ENCODE measurements at places on chromosomes 2 and 18. TPM values are rescaled to one million over a fixed set of nuclear protein-coding genes. Genes with fewer than 3 reads are reported as not detected.

ZNF521 gene
- 10.6 TPM for total RNA-seq

TMEM127 gene
- 28.7 TPM for total RNA-seq

ZDBF2 gene
- 12.1 TPM for total RNA-seq

TMEM17 gene
- 2.5 TPM for total RNA-seq

ERBB4 gene
- not detected for total RNA-seq

OSBPL6 gene
- 18.1 TPM for total RNA-seq

RNU2-63P gene
- not detected for total RNA-seq

ARHGEF4 gene
- not detected for total RNA-seq

EIF2AK3 gene
- total RNA-seq, result 10.3 TPM

MEP1B gene
- not detected for total RNA-seq

MAP3K2 gene
- 32.6 TPM for total RNA-seq

APOB gene
- total RNA-seq, result not detected

RGPD4 gene
- not detected for total RNA-seq

TUBB8B gene
- not detected for total RNA-seq

LHCGR gene
- not detected for total RNA-seq

CD207 gene
- total RNA-seq, result not detected

CD8B2 gene
- not detected for total RNA-seq

HS1BP3 gene
- total RNA-seq, result 24.6 TPM

GREB1 gene
- total RNA-seq, result 0.57 TPM

TTN gene
- total RNA-seq, result 5.5 TPM

All from LHCN-M2 (cell line).